GM20000 (cell line): ENCODE measurements at places on chromosomes 13 and 19.
A peak's percentile ranks its signal among the peaks of the same experiment; 100 is the strongest.

DNA sequence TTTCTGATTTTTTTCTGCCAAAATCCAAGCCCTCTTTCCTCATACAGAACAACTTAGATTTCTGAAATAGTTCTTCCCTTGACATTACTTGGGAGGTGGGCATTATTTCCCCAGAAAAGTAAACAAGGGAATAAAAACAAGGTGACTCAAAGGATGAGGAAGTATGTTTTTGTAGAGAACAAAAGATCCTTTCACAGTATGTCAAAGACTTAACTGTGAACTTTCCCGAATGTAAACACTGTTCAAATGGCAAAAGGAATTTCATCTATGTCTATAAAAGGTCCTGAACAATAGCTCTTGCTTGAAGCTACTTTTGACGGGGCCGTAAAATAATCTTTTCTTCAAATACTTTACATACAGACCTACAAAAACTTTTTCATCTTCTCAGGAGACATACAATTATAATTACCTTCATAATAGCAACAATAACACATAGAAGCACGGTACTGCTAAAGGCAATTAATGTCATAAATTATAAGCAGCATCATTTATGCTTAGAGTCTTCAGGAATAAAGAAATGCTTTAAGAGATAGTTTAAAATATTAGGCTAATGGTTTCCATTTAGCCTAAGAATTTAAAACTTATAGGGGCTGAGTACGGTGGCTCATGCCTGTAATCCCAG lies 191.1 kb downstream of the RGCC start:
- no peak for DNase-seq

DNA sequence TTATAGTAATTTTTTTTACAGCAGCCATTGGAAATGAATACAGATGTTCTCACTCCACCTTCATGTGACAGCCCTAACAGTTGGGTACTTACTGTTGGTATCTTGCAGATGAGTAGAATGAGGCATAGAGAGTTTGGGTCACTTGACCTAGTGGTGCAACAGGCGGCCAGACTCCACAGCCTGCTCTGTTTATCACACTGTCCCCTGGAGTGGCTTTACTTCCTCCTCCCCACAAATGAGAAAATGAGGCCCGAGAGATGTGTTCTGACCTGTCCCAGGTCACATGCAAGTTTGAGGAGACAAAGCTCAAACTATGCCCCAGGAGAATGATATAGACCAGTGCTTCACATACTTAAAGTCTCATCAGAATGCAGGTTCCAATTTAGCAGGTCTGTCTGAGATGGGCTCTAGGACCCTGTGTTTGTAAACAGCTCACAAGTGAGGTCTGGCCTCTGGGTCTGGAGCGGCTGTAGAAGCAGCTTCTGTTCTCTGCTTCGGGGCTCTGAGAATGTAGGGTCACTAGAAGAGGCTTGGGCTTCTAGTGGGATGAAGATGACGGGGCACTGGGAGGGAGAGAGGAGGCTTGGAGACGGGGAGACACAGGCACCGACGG lies 37.4 kb upstream of the RCBTB2 start:
- DNase-seq = no peak

DNA sequence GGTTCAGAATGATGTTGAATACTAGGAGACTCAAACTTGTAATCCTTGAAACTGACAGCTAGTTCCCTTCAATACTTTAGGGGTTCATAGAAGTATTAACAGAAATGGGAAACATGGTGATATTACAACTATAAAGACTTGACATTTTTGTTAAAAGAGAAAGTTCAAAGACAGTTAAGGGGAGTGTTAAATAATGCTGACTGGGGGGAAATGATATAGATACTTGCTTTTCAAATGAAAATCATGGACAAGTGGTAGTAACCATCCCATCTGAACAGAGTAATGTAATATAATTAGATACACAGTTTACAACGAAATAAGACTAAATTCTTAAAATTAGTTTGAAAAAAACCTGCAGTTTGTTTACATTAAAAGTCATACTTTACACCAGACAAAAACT lies 6.6 kb upstream of the EEF1AKMT1 start:
- no peak for DNase-seq

GRCh38 chr13:37010424-37010823 lies 9.8 kb downstream of the EXOSC8 start:
- no peak for DNase-seq

GRCh38 chr13:70117338-70117905 lies 9.2 kb upstream of the KLHL1 start:
- no peak for DNase-seq

DNA sequence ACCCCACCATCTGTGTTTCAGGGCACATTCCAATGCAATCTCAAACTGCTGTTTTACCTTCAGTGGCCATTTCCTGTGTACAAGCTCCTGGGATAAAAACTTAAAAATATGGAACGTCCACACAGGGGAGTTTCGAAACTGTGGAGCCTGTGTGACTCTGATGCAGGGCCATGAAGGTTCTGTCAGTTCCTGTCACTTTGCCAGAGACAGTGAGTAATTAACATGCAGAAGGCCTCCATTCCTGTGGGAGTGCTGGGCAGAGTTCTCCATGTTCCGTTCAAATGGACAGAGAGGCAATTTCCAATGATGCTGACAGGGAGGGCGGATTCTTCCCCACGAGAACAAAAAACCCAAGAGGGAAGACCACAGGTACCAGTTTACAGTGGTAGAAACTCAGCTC lies 24.4 kb downstream of the WDR88 start:
- DNase-seq = no peak

DNA sequence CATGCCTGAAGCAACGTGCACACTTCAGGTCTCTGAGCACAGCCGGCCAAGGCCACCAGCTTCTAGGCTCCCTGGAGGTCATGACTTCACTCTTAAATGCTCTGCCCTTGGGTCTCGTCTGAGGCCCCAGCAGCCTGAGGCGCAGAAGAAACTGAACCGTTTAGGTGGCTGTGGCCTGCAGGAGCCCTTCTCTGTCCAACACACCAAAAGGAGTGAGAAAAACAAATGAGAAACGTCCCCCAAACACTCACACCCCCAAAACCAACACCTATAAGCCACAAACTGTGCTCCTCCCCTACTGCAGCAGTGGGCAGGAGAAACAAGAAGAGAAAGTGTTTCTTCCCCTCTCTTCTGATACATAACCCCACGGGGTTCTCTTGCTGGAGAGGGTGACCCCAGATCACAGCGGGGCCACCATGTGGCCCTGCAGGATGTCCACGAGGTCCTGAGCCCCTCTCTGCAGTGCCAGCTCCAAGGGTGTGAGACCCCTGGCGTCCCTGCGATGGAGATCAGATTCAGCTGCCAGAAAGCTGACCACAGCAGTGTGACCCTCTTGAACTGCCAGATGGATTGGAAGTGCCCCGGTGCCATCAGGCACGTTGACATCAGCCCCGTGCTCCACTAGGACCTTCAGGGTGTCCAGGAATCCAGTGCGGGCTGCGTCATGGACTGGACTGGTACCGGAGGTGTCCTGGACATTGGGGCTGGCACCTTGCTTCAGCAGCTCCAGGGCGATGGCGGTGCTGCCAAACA lies 1.0 kb upstream of the KRI1 start:
- DNase-seq = peak; percentile 83

DNA sequence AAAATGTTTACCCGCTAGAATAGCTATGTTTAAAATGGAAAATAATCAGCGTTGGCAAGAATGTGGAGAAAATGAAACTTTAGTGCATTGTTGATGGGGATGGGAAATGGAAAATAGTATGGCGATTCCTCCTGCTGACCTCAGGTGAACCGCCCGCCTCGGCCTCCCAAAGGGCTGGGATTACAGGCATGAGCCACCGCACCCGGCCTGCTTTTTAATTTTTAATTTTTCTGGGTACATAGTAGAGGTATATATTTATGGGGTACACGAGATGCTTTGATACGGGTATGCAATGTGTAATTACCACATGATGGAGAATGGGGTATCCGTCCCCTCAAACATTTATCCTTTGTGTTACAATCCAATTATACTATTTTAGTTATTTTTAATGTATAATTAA lies 7.3 kb upstream of the NLRP8 start:
- no peak for DNase-seq

GRCh38 chr13:55948175-55948574 lies 1192.5 kb upstream of the PRR20A start:
- DNase-seq = no peak

GRCh38 chr13:44093607-44094564 lies 214.2 kb downstream of the LACC1 start:
- no peak for DNase-seq

- DNase-seq = no peak
Observed at GRCh38 chr13:110323172-110323891, 16.2 kb downstream of the COL4A2 start.

DNA sequence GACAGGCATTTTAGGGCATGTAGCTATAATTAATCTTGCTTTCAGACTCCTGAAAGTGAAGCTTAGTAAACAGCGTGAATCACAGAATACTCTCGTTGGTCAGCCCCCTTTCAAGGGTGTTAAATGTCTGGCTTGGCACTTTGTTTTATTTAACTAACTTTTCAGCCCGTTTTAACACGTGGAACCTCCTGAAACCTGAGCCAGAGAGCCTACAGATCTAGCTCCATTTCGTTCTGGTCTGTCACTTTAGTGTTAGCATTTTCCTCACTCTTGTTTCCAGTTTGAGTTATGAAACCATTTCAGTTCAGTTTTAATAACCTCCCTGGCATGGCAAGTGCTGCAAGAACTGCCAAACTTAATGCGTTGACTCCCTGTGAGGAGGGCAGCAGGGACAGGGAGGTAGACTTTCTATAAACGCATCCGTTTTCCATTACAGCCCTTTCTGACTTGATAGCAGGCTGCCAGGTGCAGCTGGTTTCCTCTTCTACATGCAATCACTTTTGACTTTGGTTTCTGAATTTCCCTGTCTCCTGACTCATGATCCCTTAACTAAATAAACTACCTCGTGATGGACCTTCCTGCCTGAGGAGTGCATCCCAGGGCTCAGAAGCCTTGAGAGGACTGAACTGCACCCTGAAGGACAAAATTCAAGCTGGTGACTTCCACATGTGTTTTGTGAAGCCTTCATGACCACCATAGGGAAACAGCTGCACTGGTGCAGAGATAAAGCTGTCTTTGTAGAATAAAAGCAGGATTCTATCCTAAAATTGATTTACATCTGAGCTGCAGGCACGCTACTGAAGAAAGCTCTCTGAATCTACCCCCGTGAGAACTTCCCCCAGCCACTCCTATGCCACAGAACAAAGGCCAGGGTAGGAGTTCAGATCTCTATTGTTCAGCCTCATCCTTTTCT lies 192.6 kb downstream of the DLEU7 start:
- DNase-seq = peak; percentile 10

DNA sequence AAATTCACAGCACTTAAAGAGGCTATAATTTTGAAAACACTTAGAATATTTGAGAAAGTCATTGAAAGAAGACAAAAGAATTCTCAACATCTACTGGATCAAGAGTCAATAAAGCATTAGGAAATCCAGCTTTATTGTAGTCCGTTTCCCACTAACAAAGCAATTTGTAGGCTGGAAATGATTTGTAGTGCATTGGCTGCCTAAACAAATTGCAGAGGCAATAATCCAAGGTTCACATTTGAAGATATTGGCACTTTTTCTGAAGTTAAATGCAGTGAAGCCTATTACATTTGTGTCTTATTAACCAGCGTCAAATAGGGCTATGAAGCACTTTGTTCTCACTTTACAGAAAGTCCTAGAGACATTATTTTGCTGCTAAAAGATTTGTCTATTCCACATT lies 848.1 kb upstream of the SLITRK1 start:
- no peak for DNase-seq

GRCh38 chr13:113092776-113093579 lies 12.6 kb upstream of the F7 start:
- DNase-seq = no peak

- no peak for DNase-seq
Observed at GRCh38 chr19:14971474-14971873, 8.2 kb downstream of the SLC1A6 start.

DNA sequence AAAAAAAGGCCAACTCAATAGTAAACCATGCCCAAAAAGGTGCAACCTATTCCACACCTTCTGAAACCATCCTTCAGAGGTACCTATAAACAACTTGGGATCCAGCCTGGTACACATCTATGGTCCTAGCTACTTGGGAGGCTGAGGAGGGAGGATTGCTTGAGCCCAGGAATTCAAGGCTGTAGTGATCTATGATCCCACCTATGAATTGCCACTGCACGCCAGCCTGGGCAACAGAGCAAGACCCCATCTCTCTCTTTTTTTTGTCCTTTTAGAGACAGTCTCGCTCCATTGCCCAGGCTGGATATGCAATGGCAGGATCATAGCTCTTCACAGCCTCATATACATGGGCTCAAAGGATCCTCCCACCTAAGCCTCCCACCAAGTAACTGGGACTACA lies 26.0 kb downstream of the ZSWIM4 start:
- no peak for DNase-seq

DNA sequence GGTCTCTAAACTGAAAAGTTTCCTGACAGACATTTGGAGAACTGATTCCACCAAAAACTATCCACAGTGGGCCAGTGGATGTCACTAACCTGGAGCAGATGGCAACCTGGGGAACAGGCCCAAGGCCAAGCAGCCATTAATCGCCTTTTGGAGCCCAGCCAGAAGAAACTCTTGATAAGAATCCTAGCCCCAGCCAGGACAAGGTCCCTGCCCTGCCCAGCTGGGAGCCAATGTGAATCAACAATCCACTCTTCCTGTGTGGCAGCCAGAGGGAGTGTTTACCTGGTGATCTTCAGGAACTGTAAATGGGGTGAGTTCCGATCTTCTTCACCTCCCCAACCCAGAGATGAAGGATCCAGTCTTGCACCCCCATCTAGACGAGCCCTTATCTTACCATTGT lies 14.5 kb upstream of the IGSF23 start:
- DNase-seq = no peak

- DNase-seq = no peak
Observed at GRCh38 chr13:23447927-23448326, 14.4 kb upstream of the SACS start.

- DNase-seq = no peak
Observed at GRCh38 chr13:103066079-103066780, at the start of gene SLC10A2. Gene SLC10A2, minus strand, starts transcription at chr13:103066417. Its CDS starts 168 bp downstream, at chr13:103066249.

- no peak for DNase-seq
Observed at GRCh38 chr19:7522923-7523667, 671 bp downstream of the MCOLN1 start.

- DNase-seq = no peak
Observed at GRCh38 chr13:21216332-21216731, 39.9 kb downstream of the MRPL57 start.

DNA sequence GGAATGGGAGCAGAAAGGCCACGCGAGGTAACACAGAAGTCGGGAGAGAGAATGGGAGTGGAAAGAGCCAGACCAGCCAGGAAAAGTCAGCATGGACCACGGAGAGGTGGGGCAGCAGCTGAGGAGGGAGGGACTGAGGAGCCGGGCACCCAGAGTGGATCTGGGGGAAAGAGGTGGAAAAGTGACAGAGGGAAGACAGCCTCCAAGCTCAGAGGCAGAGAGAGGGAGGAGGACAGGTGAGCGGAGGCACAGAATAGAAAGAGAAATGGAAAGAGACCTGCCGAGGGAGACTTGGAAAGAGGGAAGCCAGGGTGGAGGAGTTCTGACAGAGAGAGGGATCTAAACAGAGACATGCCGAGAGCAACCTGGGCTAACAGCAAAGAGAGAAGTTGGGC lies 1.6 kb downstream of the GRIK5 start:
- no peak for DNase-seq

DNA sequence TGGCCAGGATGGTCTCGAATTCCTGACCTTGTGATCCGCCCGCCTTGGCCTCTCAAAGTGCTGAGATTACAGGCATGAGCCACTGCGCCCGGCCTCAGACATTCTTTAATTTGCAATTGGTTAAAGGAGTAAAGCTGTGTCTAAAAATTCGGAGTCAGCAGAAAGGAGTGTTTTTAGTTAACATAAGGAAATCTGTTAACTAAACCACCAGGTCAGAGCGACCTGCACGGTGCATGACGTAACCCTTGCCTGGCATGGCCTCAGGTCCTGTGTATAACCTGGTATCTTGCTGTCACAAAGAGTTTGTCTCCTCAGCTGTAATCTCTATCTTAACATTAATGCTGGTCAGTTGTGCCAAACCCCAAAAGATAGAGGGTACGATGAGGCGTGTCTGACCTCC lies 9.5 kb upstream of the KLK12 start:
- no peak for DNase-seq
